ENCODE measurements at places on chromosomes 2 and 18. TPM values are rescaled to one million over a fixed set of nuclear protein-coding genes. Genes with fewer than 3 reads are reported as not detected.

Gene HOXD11
- 2.1 TPM for polyA plus RNA-seq

Gene CCDC102B
- polyA plus RNA-seq = 2.7 TPM

Gene DYTN
- polyA plus RNA-seq = not detected

Gene NAGK
- polyA plus RNA-seq = 86.5 TPM

Gene RANBP2
- polyA plus RNA-seq = 5.4 TPM

GRCh38 chr2:21392649-21393048 lies 268.9 kb downstream of the TDRD15 start:
- H3K36me3 ChIP-seq = no peaks in the 10 kb centered on the region
- no peaks in the 10 kb centered on the region for H3K4me1 ChIP-seq
- no peaks in the 10 kb centered on the region for H3K27me3 ChIP-seq
- no peak for DNase-seq
- H3K4me3 ChIP-seq = no peak overlapping the region
- no peak overlapping the region for H3K27ac ChIP-seq
